ENCODE measurements at places on chromosomes 4 and X.

DNA sequence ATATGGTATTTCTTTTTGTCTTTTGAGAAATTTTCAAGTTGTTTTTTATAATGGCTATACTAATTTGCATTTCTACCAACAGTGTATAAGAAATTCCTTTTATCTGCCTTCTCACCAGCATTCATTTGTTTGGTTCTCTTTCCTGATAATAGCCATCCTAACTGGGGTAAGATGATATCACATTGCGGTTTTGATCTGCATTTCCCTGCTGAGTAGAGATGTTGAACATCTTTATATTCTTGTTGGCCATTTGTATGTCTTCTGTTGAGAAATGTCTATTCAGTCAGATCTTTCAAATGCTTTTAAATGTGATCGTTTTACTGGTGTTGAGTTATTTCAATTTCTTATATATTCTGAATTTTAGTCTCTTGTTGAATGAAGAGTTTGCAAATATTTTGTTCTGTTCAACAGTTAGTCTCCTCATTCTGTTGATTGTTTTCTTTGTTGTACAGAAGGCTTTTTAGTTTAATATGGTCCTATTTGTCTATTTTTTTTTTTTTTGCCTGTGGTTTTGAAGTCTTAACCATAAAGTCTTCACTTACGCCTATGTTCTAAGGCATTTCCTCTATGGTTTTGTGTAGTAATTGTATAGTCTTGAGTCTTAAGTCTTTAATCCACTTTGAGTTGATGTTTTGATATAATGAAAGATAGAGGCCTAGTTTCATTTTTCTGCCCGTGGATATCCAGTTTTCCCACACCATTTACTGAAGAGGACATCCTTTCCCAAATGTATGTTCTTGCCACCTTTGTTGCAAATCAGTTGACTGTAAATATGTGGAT, 1566.9 kb downstream of the STIM2 start:
- no peak for DNase-seq

- DNase-seq, result no peak
Measured at GRCh38 chr4:32697281-32697814, 1977.2 kb downstream of the PCDH7 start.

GRCh38 chr4:157291071-157291470, 70.5 kb downstream of the GRIA2 start:
- peak; percentile 0 for DNase-seq

GRCh38 chr4:16827794-16828724, 70.4 kb downstream of the LDB2 start:
- DNase-seq, result no peak

- DNase-seq, result no peak
Measured at GRCh38 chrX:110743679-110744340, 51.8 kb downstream of the CHRDL1 start.

Data from NCI-H748 treated with DMSO at 0.1 percent for 48 hours (cell line).